ENCODE measurements at places on chromosomes 7 and 10. TPM values are rescaled to one million over a fixed set of nuclear protein-coding genes. Genes with fewer than 3 reads are reported as not detected.

The CAMK1D gene
- 10.0 TPM for total RNA-seq

- H3K27me3 ChIP-seq = no peaks in the 10 kb centered on the region
- H3K4me1 ChIP-seq = peaks cover 67% of the 10 kb centered on the region
- peak overlapping the region; percentile 58 for H3K27ac ChIP-seq
Measured at GRCh38 chr10:119516381-119517234, 25.9 kb downstream of the RGS10 start.

The STAMBPL1 gene
- 22.3 TPM for total RNA-seq

DNA sequence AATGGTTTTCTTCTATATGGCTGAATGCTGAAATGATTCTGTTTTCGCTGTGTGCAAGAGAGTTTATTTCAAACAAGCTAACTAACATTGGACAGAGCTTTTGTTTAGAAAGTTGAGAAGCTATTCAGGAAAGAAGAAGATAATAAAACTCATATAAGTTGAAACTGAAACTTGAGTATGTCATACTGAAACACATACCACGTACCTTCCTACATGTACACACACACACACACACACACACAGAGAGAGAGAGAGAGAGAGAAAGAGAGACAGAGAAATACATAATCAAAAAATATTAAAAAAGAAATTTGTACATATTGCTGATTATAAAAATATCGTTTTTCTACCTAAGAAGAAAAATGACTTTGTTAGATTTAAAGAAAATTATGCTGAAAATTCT, 561.9 kb upstream of the KCND2 start:
- H3K27me3 ChIP-seq = no peaks in the 10 kb centered on the region
- no peaks in the 10 kb centered on the region for H3K36me3 ChIP-seq
- no peak overlapping the region for H3K4me3 ChIP-seq
- no peak overlapping the region for H3K27ac ChIP-seq
- DNase-seq = no peak

GRCh38 chr10:119762805-119763798, 37.3 kb downstream of the INPP5F start:
- H3K4me1 ChIP-seq = no peaks in the 10 kb centered on the region
- no peaks in the 10 kb centered on the region for H3K36me3 ChIP-seq
- no peak for DNase-seq
- no peak overlapping the region for H3K27ac ChIP-seq
